Myocyte (in vitro differentiated cells): ENCODE measurements at places on chromosomes 1 and 21.

DNA sequence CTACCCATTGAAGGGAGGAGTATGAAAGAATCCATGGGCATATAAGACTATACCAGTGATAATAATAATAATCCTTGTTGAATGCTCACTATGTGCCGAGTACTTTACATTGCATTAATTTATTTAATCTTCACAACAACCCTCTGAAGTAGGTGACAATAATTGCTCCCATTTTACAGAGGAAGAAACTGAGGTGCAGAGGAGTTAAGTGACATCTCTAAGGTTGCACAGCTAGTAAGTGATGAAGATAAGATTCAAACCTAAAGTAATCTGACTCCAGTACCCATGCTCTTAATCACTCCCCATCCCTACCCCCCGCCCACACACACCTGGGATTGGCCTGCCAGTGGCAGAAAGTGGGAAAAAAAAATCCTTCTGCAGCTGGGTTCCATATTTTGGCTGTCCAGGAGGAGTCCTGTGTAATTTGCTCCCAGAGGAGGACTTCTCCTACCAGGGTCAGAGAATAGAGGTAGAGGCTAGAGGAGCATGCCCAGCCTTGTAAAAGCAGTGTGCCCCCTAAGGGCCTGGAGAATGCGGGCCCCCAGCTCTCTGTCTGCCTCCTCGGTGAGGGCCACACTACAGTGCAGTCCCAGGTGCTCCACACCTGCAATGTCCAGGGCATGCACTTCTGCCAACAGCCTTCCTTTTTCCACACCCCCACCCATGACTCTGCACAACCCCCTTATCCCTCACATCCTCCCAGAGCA is 57.8 kb downstream of the TMEM53 start:
- no peak for DNase-seq

GRCh38 chr1:20059847-20060246 is 10.1 kb upstream of the PLA2G5 start:
- DNase-seq = no peak

DNA sequence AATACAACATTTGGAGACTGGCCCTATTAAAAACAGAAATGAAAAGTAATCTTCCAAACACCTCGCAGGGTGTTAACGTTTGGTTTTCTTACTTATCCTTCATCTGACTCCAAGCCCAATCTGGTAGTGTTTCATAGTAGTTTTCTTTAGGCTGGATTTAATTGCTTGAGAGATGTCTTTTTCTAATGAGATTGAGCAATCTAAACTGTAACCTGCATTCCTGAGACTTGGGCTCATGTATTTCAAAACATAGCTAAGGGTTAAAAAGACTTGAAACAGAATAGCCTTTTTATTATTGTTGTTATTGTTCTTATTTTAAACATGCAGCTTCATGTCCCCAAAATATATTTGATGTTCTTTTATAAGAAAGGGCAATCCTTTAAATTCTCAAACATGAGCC is 278.9 kb downstream of the TGFB2 start:
- no peak for DNase-seq

DNA sequence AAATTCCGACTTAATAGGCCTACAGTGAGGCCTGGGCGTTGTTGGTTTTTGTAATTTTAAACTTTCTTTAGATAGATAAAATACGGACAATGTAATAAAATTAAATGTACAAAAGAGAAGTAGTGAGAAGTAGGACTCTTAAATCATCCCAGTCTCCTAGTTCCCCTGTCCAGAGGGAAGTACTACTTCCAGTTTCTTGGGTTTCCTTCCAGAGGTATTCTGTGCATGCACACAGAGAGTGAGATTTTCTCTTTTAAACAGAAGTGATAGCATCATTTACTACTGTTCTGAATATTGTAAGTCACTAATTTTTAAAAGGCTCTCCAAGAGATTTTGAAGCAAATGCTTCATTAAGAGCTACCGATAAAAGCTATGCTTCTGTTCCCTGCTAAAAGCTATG is 7.2 kb upstream of the FNBP1L start:
- no peak for DNase-seq

GRCh38 chr1:112312315-112312714 is 83.7 kb upstream of the CTTNBP2NL start:
- DNase-seq = peak; percentile 74

- no peak for DNase-seq
These were observed 71.0 kb downstream of the CD46 start for GRCh38 chr1:207822602-207823451.

DNA sequence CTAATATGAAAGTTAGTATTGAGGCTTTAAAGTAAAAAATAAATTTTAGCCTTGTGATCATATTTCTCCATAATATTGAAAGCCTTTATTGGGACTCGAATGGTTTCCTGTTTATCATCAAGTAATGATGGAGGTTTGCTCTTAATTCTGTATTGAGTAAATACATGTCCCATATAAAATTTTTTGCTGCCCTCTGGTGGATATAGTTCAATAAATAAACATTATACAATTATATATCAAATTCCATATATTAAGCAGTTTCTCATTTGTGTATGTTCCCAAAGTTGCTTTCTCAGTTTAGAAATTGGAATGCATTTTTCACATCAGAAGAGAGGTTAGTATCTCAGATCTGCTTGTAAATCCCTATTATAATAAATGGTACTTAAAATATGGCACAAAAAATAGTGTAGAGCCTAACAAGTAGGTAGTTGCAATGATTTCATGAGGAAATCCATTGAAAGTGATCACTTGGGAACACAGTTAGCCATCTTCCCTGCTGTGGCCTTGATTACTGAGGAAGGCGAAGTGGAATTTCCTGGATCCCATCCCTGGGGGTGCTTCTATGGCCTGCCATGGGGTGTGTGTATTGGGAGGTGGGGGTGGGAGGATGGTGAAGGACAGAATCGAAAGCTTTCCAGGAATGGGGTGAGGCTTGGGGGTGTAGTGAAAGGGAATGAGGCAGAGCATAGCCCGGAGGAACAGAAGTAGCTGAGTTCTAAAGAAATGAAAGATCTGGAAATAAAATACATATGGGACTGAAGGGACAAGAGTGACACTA is 84.1 kb upstream of the C21orf91 start:
- DNase-seq = peak; percentile 40

GRCh38 chr1:226360106-226360746 is 47.7 kb downstream of the PARP1 start:
- no peak for DNase-seq

DNA sequence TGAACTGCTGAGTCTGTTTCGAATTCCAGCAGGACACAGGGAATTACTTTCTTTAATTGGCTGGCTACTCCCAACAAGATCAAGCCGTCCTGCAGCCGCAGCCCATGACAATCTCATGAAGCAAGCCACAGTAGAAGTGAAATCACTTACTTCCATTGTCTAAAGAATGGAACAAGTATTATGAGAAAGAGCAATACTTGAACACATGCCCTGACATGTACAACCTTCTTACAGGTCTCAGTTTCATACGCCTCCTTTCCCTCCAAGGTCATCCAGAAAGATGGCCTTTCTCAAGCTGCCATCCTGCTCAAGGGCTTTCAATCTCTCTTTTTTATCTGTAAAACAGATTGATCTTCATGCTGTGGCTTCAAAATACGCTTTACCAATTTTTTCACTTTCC is 85.1 kb downstream of the PCSK9 start:
- DNase-seq = no peak

DNA sequence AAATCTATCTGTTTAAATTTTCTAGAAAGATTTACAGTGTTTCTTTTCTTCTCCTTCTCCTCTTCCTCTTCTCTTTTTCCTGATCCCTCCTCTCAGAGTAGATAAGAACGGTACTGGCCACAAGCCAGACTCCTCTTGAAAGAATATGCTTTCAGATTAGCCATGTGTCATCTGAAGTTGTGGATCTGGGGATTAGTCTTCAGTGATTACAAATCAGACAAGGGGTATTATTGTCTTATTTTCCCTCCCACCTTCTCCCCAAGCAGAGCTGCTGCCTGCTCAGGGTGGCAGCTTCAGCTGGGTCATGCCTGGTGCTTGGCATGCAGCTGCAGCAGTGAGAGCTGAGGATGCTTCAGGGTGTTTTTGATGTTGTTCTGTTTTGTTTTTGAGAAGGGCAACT is 42.7 kb downstream of the SGIP1 start:
- DNase-seq = peak; percentile 30

- no peak for DNase-seq
These were observed 63.9 kb upstream of the EFHD2 start for GRCh38 chr1:15345705-15346345.

DNA sequence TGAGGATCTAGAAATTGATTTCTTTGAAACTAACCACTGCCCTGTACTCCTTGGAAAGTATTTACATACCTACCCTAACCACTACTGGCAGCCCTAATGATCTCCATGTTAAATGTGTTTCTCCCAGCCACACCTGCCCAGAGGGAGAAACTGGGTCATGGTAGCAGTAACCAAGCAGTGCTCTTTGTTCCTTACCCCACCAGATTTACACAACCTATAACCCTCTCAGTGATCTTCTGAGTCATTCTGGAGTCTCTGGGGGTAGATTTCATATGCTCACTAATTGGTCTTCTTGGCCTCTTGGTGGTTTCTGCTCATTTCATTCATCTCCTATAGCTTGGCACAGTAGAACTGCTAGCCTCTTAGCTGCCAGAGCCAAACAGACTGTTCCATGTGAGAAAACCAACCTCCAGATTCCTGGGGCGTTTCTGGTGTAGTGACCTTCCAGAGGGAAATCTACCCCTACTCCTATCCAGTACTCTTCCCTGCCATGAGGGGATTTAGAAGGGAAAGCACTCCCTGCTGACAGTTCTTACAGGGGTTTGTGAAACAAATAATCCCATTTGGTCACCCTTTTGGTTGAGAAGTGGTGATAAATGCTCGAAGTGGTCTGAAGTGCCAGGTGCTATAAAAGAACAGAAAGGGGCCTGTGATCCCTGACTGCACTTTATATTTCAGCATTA is 36.2 kb upstream of the LRIG2 start:
- no peak for DNase-seq

DNA sequence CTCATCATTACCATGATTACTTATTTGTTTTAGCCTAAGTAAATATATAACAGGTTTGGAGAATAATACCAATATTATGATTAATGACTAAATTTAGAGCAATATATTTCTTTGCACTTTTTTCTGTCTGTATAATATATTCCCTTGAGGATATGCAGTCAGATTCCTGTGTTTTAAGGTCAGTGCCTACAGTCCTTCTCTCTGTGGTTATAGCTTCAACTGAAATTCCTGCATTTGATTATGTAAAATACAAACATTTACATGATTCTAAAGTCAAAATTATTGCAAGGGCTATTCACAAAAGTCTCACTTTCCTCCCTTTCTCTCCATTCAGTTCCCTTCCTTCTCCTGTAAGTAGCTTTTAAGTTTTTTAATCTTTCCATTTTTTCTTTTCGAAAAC is 142.9 kb upstream of the COL6A1 start:
- DNase-seq = no peak

DNA sequence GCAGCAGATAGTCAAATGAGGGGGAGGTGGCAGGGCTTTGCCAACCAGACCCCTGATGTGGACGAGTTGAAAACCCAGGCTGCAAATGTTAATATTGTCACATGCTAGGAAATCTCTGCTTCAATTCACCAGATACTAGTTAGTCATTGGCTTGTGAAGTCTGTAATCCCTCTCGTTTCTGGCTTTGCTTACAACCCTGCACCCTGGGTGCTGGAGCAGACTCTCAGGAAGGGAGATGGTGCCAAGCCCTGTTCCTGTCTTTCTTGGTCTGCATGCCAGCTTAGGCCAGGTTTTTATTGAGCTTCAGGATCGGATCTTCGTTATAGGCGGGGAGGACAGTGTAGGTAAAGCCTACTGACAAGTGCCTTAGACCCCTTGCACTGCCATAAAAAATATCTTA is 53.3 kb downstream of the MDM4 start:
- no peak for DNase-seq

GRCh38 chr1:244952940-244953339 is 88.6 kb upstream of the HNRNPU start:
- DNase-seq = no peak

DNA sequence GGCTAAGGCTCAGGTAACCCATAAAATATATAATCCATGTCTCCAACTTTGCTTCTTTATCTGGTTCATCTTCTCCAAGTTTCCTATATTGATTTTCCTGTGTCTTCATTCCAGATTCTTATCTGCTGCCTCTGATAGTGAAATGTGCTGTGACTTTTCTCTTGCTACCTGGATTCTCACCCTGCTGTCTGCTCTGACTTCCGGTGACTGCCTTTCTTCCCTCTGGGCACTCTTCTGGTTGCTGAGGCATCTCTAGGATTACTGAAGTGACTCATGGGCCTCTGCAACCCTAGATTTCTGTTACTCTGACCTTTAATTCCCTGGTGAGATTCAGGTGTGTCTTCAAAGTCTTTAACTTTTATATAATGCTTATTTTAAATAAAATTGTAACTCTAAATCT is 46.9 kb downstream of the GIPC2 start:
- DNase-seq = peak; percentile 62

- peak; percentile 28 for DNase-seq
These were observed 115.1 kb upstream of the TMEM51 start for GRCh38 chr1:15038232-15039016.

DNA sequence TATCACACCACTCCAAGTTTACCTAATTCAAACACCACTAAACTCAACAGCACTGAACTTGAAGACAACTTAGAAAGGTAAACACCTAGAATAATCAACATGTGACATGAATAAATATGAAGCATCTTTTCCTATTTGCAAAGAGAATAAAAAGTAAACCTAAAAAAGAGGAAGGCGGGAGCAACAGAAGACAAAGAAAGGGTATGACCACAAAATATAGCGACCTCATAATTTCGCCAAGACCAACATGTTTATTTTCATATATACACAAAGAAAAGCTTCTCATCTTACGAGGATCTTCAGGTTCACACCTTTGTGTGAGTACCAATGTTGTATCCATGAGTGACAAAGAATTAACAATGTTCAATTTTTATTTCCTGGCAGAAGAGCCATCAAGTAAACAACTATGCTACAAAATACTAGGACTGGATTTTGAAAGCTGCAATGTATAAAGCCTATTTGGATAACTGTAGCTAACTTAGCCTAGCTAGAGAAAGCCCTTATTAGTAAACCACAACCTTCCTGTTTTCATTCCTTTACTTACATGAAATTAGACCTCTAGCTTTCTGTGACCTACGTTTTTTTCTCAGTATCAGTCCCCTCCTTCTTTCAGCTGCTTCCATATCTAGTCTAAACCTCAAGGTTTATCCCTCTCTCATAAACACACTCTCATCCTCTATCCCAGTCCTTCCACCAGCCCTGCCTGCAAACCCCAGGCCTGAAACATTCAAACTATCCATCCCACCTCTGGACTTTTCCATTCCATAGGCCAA is 21.3 kb upstream of the PHTF1 start:
- DNase-seq = no peak

- DNase-seq = no peak
These were observed 64.9 kb downstream of the TAS1R2 start for GRCh38 chr1:18794561-18794960.
